ENCODE measurements at places on chromosomes 16 and 17.

GRCh38 chr17:81388612-81389367, 6.5 kb upstream of the BAHCC1 start:
- peak; percentile 71 for DNase-seq

GRCh38 chr16:27235055-27235937, 32.0 kb downstream of the KDM8 start:
- DNase-seq, result peak; percentile 83

GRCh38 chr16:21336231-21336630, 58.1 kb upstream of the CRYM start:
- DNase-seq, result no peak

DNA sequence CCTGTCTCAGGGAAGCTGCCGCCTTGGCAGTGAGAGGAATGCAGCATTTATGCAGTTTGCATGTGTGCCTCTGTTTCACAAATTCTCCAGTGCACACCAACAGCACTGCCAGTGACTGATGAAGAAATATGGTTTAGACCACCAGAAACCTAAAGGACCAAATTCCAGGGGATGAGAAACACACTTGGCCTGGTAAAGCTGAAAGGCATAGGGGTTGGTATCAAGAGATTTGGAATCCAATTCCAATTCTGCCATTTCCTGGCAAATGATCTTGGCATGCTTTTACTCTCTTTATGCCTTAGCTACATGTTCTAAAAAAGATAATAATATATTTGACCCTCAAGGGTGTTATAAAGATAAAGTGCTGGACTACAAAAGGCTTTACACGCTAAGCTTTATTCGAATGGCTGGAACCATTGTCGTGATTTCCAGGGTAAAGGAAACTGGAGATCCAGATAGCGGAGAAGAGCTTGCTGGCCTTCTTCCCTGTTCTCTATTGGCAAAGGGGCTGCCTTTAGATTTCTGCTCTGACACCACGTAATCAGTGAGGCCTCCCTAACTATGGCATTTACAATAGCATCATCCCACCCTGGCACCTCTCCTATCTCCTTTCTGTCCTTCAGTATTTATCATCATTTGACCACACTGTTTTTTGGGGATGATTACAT, 359.8 kb upstream of the ASIC2 start:
- DNase-seq, result no peak

GRCh38 chr17:51346218-51346982, 86.1 kb downstream of the UTP18 start:
- DNase-seq, result peak; percentile 44

- no peak for DNase-seq
Observed at GRCh38 chr16:69924777-69925191, 26.4 kb upstream of the CLEC18A start.

GRCh38 chr16:2035431-2036199, 8.9 kb downstream of the NHERF2 start:
- no peak for DNase-seq

- DNase-seq, result no peak
Observed at GRCh38 chr16:75000481-75001081, 1.8 kb downstream of the ZNRF1 start.

GRCh38 chr16:4489030-4489429, 12.8 kb downstream of the HMOX2 start:
- no peak for DNase-seq

- DNase-seq, result no peak
Observed at GRCh38 chr16:17339764-17340541, 130.8 kb downstream of the XYLT1 start.

Measured in hippocampal formation (tissue), 2 donors.